ENCODE measurements at places on chromosomes 6 and 20.

DNA sequence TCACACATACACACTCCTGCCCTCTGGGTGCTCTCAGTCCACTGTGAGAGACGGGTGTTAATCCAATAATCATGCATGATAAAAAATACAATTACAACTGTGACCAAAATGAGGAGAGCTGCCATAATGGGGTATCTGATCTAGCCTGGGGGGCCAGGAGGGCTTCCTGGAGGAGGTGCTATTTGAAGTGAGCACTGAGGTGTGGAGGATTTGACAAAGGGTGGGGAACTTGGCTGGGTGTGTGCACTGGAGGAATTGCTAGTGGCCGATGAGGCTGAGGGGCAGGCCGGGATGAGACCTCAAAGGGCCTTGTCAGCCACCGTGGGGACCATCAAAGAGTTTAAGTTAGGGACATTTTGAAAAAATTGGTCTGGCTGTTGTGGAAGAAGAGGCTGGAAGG, 34.8 kb downstream of the VSTM2L start:
- no peak for DNase-seq

GRCh38 chr6:163182696-163183095, 231.8 kb upstream of the QKI start:
- DNase-seq: no peak

DNA sequence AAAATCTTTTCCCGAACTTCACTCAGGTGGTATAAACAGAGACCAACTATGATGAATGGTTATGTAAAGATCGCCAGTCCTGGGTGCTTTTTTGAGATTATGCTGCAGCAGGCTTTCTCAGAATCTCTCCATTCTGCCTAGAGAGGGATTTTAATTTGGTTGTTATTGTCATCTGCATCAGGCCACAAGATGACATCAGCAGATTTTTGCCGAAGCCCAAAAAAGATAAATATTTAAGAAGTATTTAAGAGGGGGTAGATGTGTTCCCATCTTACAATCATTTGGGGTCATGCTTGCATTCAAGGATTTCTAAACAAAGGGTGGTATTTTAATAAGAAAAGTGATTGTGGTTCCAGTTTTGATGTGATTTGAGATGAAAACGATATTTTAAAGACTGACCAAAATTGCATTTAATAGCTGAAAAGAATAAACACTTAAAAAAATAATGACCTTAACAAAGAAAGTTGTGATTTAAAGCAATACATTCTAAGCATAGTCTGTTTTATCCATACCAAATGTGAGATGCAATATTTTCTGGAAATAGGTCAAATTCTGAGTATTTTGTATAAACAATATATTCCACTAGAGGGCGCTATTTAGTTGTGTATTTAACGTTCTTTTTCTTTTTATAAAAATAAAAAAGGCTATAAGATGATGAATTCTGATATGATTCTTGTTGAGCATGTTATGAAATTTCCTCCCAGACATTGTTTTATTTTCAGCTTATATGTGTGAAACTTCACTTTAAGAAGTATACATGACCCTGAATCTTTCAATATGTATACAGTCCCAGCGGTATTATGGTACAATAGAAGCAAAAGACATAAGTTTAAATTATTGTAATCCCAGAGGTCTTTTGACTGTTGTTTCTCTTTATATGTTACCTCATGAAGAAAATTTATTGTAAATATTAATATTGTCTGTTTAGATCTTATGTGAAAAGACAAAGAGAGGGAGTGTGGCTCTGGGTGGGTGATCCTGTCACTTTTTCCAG, 51.0 kb upstream of the ZFP64 start:
- DNase-seq: no peak

- no peak for DNase-seq
These were observed 381.9 kb upstream of the ARID1B start for GRCh38 chr6:156395276-156395675.

DNA sequence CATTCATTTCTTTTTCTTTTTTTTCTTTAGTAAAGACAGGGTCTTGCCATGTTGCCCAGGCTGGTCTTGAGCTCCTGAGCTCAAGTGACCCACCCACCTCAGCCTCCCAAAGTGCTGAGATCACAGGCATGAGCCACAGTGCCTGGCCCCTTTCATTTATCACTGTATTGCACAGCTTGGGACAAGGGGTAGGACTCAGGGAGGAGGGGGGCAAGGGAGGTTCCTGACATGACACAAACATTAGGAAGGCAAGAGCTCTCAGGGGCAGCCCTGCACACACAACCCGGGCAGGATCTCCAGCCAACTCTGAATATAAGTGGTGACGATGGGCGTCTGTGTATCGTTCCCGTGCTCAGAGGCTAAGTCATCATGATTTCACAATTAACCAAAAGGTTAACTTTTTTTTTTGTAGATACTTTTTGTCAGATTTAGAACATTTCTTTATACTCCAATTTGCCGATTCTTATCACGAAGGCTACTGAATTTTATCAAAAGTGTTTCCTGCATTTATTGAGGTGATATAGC, 19.9 kb downstream of the SLC2A4RG start:
- DNase-seq: no peak

- DNase-seq: no peak
These were observed 69.3 kb downstream of the ABHD12 start for GRCh38 chr20:25321262-25321831.

- no peak for DNase-seq
These were observed 153.9 kb downstream of the SOX4 start for GRCh38 chr6:21747441-21747840.

DNA sequence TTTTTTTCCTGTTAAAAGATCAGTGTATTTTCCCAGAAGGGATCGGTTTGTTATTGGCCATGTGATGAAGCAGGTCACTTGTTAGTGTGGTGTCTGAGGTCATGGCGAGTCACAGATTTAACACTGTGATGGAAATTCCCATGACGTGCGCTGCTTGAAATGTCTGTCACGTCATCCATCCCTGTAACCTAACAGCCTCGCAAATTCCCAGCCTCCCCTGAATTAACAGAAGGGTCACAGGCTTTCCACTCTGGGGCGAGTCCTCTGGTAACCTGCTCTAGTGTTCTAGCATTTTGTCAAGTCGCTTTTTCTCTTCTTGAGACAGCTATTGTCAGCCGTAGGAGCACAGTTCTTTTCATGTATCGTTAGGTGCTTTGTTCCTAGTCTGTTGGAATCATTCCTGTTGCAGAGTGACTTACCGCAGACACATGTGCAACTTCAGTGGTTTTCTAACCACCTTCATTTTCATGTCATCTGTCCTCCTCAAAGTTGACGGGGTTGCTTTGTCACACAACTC, 137.2 kb downstream of the MAP3K4 start:
- DNase-seq: no peak

DNA sequence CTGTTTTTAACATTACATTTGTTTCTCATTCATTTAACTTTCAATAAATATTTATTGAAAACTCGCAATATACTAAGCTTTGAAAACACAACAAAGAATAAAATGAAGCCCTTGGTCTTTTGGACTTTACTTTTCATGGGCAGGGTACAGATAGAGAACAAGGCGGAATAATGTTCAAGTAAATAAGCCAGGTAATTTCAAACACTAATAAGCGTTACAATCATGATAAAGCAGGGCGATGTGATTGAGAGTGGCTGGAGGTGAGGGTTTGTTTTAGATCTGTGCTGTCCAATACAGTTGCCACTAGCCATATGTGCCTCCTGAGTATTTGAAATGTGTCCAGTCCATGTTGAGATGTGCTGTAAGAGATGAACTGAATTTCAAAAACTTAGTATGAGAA, 307.1 kb downstream of the ALDH8A1 start:
- DNase-seq: no peak

DNA sequence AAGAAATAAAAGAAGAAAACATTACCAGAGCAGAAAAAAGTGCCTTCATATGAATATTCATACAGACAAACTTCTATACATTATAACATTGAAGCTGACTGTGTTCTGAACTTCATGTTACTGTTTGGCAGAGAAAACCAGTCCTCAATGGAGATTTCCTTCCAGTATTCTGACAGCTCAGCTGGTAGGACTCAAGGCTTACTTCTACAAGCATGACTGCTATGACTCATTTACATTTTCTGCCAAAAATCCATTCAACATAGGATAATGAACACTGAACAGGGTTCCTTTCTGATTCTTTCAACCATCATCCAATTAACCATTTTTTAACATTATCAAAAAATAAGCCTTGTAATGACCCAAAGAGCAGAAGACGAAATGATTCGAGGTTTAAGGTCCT, 25.4 kb downstream of the COL9A1 start:
- DNase-seq: no peak

GRCh38 chr6:155883741-155884140, 428.1 kb upstream of the NOX3 start:
- no peak for DNase-seq

DNA sequence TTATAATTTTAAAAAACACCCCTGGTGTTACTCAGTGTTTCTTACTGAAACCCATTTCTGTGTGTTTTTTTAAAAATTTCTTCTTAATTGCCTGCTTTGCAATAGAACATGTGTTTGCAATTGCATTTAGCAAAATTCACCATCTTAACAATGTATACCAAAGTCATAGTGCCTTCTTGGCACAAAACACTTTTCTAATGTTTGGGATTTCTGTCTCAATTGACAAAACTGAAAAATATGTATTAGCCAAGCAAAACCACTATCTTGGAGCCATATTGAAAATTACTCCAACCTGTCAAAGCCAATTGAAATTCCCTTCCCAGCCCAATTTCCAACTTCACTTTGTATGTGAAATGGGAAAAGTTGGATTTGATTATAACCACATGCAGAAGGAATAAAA, 88.4 kb upstream of the RSPO3 start:
- DNase-seq: no peak

GRCh38 chr6:26223228-26223627, 136.0 kb downstream of the HFE start:
- DNase-seq: no peak

DNA sequence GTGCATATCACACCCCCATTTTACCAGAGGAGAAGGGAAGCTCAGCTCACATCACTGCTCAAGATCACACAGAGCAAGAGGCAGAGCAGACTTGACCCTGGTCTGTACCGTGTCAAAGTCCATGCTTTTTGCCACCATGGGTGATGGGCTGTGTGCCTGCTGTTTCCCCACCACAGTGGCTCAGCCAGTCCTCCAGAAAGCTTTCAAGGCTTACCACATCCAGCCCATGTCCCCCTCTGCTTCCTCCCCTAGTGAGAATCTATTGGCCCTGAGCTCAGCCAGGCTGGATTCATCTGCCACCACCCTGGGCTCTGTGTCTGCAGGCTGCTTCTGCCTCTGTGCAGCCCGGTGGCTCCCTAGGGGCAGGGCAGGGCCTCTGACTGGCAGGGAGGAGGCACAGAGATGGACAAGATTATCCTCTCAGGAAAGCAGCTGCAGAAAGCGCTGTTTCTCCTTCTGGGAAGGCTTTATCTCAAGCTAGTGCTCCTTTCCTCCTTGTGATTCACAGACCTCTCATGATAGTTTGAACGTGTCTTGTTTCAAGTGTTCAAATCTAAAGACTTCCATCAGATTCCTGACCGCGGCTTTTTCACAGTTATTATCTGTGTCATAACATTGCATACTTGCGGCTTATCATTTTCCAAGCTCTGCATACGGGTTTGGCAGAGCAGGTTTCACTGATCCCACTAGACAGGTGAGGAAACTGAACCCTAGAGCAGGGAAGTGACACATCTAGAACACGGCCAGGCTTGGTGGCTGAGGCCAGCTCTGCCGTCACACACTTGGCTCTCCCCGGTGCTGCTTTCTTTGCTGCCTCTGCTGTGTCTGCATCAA, 37.4 kb downstream of the VEGFA start:
- DNase-seq: no peak

DNA sequence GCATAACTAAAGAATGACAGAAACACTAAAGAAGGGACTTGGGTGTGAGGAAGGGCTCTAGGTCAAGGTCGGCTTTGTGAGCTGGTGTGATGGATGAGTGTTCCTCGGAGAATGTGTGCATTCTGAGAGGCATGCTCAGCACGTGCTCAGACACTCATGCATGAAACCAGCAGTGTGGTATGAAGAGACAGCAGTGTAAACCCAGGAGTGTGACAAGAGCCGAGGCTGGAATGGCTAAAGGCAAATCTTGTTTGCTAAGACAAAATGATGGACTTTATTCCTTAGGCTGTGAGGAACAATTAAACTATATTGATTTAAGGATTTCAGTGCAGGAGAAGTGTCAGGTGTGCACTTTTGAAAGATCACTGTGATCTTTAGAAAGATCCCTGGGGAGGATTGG, 107.4 kb upstream of the MAP7 start:
- DNase-seq: no peak
